ENCODE measurements at places on chromosomes 3 and 15. TPM values are rescaled to one million over a fixed set of nuclear protein-coding genes. Genes with fewer than 3 reads are reported as not detected.

GRCh38 chr3:72185549-72186399, 400.8 kb upstream of the PROK2 start:
- no peak for DNase-seq

DNA sequence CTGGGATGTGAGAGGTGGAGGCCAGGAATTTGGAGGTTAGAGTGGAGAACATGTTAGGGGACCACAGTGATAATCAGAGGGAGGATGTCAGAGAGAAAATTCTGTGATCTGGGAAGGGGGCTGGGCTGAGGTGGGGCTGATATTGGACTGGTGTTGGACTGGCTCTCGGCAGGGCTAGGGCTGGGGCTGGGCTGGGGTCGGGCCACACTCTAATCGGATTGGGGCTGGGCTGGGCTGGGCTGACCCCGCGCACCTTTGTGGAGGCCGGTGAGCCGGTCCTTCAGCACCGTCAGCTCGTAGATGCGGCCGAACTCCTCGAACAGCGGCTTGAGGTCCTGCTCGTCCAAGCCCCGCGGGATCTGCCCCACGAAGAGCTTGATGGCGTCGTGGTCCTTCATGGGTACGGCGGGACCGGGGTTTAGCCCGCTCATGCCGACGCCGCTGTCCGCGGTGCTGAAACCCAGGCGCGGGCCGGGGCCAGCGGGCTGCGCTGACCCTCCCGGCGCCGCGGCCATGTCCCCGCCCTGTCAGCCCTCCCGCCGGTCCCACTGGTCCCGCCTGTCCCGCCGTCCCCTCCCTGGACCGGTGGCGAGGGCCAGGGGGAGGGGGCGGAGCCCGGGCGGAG, 485 bp downstream of the CELF6 start:
- DNase-seq, result peak; percentile 77

The SH2D7 gene
- not detected for total RNA-seq

DNA sequence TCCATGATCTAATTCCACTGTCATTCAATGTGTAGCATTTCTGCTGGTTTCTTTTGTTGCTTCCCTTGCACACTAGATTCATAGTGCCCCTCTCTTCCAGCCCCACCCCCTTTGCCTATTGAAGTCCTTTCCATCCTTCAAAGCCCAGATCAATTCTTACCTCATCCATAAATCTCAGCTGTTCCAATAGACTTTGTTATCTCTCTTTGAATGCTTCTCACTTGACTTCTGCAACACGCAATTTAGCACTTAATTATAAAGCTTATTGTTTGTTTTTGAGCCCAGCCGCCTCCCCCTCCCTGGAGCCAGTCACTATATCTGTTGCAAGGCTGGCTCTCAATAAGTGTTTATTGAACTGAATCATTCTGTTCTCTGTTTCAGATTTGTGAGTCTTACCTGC, 174.6 kb upstream of the TBL1XR1 start:
- peak; percentile 37 for DNase-seq

GRCh38 chr15:34102175-34102925, 467 bp downstream of the PGBD4 start:
- DNase-seq, result no peak

- no peak for DNase-seq
Measured at GRCh38 chr3:56885453-56885852, 83.7 kb upstream of the ARHGEF3 start.

The MUC20 gene
- 18.4 TPM for total RNA-seq

The GRIP2 gene
- total RNA-seq, result 0.40 TPM

The ADCY5 gene
- 1.9 TPM for total RNA-seq

The AHSG gene
- total RNA-seq, result not detected

DNA sequence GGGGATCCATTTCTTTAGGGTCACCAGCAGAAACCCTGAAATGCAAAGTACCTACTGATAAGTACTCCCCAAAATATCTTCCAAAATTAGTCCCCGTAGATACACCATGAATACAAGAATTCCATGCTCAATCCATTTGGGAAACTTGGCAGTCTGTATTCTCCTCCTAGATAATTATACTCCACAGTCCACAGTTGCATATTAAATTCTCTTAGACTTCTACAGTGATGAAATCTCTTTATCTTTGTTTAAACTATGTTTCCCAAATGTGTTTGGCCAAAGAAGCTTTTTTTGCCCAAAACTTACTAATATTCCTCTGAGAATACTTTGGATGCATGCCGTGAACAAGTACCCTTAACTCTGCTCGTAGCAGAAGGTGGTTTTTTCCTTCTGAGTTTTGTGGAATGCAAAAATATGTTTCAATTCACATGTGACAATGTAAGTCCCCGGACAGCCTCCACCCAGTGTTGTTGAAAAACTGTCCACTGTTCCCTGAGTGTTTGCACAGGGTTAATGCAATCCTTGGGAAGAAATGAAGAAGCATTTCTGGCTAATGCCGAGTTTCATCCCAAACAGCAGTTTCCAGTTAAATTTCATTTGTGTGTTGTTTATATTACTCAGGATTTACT, 126.7 kb downstream of the ARNT2 start:
- no peak for DNase-seq

GRCh38 chr3:44845528-44846520, 15.9 kb upstream of the TMEM42 start:
- no peak for DNase-seq

DNA sequence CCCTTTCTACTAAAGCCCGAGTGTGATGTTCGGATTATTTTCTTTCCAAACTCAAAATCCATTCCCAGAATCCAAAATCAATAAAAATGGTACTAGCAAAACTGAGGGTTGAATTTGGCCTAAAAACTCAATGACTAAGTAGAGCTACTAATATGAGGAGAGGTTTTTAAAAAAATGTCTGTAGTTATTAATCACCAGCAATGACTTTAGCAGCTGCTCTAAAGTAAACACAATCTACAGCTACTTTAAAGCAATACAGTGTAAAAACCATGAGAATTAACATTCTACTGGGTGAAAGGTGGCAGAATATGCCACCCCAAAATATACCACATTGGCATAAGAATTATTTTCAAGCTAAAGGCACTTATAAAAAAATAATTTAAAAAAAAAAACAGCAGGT, 23.5 kb downstream of the FHIT start:
- DNase-seq, result no peak

DNA sequence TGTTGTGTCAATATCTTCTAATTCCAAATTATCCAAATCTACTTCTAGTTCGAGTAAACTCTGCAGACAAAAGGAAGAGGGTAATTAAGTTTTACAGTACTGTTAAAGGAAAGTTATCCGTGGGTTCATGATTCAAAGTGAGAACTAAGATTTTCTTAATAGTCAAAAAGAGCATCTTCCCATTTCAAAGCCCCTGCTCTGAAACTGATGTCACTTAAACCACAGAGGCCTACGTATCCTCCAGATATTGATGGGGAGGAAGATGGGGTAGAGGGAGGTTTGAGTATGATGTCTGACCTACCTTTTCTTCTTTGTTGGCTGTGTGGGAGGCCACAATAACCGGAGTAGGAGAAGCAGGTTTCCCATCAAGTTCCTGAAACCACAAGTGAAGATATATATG, 14.1 kb downstream of the MRPS22 start:
- DNase-seq, result no peak

The ERICH6 gene
- total RNA-seq, result not detected

DNA sequence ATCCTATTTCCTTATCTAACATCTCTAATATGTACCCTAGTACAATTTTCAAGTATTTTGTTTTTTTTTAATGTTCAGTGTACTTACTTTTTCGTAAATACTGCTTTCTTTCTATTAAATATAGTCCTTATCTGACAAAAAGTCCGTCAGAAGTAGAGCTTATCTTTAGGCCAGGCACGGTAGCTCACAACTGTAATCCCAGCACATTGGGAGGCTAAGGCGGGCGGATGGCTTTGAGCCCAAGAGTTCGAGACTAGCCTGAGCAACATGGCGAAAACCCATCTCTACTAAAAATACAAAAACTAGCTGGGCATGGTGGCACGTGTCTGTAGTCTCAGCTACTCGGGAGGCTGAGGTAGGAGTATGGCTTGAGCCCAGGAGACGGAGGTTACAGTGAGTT, 41.1 kb downstream of the USP3 start:
- DNase-seq, result no peak

DNA sequence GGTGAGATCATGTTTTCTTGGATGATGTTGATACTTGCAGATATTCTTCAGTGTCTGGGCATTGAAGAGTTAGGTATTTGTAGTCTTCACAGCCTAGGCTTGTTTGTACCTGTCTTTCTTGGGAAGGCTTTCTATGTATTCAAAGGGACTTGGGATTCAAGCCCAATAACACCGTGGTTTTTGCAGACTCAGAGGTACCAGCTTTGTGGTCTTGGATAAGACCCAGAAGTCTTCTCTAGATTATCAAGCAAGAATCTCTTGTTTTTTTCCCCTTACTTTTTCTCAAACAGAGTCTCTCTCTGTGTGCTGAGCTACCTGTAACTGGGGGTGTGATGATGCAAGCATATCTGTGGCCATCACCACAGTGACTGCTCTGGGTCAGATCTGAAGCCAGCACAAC, 42.7 kb upstream of the CCK start:
- DNase-seq, result no peak

- no peak for DNase-seq
Measured at GRCh38 chr3:115974940-115975339, 351.6 kb downstream of the GAP43 start.

DNA sequence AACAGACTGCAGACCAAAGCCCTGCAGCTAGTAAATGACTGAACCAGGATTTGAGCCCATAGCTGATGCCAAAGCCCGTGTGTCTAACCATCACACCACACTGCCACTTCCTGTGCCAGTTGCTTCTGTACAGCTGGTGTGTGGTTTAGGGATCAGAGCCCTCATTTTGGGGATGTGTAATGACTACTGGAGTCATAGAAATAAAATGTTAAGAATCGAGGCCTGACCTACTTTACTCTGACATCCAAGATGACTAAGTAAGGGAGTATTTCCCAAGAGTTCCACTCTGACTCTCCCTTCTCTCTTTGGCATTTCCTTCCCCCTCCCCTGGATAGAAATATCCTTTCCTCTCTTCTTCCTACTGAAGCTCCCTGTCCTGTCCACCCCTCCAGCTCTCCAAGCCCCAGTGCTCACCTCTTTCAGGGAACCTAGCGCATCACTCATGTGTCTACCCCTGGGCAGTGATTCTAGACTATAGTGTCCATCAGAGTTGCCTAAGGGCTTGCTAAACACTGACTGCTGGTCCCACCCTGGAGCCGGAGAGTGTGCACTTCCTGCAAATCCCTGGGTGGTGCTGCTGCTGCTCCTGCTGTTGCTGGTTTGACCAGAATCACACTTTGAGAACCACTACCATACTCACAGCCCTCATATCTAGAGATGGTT, 53.8 kb downstream of the MGLL start:
- no peak for DNase-seq

DNA sequence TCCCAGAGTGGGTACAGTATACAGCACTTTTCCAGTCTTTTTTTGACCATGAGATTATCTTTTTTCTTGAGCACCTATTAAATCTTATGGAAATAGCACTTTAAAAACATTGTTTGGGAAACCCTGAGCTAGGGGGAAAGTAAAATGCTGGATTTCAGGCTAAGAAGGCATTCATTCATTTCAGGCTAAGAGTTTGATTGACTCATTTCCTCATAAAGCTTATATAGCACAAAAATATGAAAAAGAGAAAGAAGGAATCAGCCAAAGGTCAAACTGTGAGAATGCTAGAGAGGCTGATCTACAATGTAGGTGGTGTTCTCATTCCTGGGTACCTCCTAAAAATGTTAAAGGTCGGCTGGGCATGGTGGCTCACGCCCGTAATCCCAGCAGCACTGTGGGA, 10.5 kb downstream of the TTC23 start:
- DNase-seq, result no peak

DNA sequence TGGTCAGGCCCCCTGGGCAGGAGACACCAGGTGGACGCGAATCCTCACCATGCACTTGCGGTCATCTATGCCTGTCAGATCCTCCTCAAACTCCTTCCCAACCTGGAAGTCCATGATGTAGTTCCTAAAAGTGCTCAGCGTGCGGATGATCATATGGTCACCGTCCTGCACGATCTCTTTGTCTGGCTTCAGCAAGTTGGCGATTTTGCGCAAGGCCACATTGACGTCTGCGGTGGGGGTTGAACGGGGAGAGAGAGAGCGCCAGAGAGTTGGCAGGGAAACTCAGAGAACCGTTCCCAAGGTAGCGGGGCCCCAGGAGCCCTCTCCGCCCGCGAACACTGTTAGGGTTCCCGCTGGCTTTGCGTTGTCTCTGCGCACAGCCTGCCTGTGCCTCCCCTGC, 809 bp downstream of the RBP1 start:
- DNase-seq, result no peak

DNA sequence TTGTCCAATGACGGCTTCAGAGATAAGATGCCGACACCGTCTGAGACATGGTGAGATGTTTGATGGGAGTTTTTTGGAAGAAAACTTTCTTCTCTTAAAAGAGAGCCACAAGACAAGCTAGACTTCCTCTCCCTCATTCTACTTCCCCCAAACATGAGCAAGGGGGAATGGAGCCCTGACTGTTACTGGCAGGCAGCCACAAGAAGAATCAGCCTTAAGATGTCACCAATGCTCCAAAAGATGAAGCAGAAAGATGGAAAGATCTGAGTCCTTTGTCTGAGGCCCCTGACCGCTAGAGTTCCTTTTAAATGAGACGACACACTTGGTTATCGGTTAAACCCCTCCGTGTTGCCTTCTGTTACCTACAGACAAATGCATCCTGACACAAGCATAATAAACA, 108.7 kb downstream of the ST8SIA2 start:
- no peak for DNase-seq

The EPHA6 gene
- 5.8 TPM for total RNA-seq

DNA sequence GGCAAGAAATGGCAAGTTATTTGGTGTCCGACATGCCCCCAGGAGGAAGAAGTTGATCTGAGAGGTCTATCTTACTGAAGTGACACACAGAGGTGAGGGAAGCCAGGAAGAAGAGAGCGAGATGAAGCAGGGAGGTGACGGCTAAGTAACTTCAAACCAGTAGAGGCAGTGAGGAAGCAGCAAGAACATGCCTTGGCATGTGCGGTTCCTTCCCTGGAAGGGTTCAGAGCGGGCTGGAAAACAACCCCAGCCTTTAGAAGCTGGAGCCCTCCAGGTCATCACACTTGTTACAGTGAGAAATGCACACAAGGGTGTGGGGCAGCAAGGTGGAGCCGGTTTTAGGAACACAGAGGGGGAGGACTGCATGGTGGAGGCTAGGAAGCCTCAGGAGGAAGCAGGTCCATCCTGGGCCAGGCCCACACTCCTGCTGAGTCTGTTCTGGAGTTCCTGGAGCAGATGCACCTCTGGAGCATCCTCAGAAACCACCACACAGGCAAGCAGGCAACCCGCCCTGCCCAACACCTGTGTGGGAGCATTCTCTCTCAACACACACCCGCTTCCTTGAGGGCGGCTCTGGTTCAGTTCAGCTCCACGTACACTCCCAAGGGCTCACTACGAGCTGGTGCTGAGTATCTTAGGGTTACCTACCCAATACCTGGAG, 47.1 kb downstream of the POC1A start:
- DNase-seq, result no peak

- DNase-seq, result no peak
Measured at GRCh38 chr3:186628756-186629155, 11.4 kb upstream of the FETUB start.

DNA sequence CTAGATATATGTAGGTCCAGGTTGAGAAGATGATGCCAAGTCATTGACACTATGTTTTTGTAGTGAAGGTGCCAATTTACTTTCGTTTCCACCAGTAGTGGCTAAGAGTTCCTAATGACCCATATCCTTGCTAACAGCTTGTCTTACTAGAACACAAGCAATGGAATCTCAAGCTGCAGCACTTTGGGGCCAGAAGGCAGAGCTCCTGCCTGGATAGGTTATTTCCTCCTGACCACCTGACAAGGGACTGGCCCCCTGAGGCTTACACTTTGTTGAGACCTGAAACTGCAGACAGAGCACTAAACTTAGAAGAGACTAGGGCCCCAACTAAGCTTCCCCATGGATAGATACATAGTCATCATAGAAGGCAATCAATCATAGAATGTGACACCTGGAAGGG, 11.7 kb downstream of the ONECUT1 start:
- no peak for DNase-seq

The LMAN1L gene
- total RNA-seq, result not detected

The PTX3 gene
- total RNA-seq, result 0.88 TPM

The RARRES1 gene
- total RNA-seq, result 394 TPM
